ENCODE measurements at places on chromosomes 1 and 21. TPM values are rescaled to one million over a fixed set of nuclear protein-coding genes. Genes with fewer than 3 reads are reported as not detected.
A peak's percentile ranks its signal among the peaks of the same experiment; 100 is the strongest.

- DNase-seq: no peak
Measured at GRCh38 chr1:15932612-15933011, 43.3 kb downstream of the ZBTB17 start.

DNA sequence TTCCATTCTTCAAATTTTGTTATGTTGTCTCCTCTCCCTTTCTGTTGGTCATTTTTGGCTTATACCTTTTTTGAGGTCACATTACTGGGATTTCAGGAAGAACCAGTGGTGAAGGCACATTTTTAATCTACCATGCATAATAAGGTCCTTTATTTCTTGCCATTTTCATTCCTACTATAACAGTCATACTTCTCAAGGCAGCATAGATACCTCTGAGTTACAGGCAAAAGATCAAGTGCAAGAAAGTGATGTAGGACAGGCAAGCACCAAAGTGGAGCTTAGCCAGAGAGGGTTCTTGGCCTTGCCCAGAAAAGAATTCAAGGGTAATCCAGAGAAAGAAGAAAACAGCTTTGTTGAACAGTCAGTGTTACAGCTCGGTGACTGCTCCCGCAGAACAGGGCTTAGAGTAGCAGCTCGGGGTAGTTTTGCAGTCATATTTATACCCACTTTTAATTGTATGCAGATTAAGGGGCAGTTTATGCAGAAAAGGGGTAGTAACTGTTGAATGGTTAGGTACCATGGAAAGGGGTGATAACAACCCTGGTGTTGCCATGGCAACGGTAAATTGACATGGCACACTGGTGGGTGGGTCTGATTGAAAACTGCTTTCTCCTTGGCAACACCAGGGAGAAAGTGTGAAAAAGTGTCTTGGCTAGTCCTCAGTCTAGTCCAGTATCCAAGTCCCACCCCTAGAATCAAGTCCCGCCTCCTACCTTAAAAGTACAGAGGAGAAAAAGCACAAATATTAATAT lies 39.6 kb upstream of the DOCK7 start:
- no peak for DNase-seq

GRCh38 chr1:89546082-89546889 lies 21.7 kb downstream of the LRRC8B start:
- DNase-seq: no peak

Gene ASCL5
- not detected for total RNA-seq

DNA sequence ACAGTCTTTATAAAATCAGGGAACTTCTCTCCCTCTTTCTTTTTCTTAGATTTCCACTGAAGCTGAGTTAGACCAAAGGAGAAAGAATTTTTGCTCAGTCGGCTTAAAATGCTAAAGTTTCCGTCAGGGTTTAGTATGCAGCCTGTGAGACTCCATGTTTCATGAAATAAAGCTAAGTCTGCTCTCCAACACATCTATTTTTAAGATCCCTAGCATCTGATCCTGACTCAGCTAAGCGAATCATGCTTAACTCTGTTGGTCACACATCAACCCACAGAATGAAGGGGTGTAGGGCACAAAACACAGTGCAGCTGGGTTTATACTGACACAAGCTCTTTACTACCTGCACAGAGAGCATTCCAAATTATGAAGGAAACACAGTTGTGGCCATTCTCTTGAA lies 102.4 kb upstream of the ZNF281 start:
- DNase-seq: no peak

DNA sequence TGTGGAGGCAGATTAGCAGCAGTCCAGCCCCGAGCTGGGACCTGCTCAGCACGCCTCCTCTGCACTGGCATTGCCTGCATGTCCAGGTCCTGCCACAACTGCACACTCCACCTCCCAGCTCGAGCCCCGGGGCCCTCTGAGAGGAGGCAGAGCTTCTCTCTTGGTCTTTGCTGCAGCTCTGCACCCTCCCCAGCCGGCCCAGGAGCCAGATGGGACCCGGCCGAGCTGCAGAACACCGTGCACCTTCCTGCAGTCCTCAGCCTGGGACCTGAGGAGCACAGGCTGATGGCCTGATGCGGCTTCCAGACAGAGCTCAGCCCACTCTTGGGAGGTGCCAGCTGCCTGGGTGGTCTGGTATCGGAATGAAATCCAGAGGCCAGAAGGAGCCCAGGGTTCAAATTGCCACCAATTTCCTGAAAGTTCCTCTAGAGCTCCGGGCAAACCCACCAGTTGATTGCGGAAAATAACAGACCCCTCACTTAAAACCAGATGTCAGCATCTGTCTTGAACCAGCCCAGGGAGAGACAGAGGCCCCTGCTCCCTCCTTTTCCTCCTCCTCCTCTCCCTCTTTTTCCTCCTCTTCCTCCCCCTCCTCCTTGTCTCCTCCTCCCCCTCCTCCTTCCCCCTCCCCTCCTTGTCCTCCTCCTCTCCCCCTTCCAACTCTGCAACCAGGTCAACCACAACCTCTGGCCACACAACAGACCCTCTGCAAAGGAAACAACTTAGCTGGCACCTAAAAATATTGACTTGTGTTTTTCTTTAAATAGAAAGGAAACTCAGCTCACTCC lies 10.6 kb upstream of the SPSB1 start:
- DNase-seq: no peak

DNA sequence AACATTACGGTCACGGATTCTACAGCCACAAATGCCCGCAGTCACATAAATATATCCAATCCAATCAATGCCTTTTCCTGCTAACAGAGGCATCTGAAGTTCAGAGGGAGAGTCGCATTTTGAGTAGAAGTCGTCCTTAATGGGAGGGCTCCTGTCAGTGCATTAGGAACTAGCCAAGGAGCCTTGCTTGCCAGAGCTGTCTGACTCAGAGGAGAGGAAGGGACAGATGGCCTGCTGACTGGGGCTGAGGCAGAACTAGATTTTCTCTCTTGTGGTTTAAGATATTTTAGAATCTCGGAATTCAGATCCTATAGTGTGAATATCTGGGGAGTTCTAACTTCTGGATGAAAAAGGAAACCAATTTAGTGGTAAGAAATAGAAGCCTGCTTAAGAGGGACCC lies 10.6 kb downstream of the XKR8 start:
- DNase-seq: no peak

DNA sequence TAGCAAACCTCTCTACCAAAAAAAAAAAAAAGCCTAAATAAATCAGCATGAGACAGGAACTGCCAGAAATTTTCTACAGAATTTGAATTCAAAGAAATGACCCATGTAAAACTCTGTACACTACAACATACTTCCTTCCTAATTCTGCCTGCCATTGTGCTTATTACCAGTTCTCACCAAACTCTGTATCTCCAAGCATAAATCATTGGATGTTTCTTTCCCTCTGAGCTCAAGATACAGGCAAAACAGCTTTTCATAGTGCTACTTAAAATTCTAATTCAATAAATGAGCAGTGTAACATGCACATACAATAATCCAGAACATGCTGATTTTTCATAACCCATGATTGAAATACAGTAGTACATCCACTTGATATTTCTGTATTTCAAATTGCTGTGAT lies 87.0 kb downstream of the EIF4G3 start:
- DNase-seq: no peak

DNA sequence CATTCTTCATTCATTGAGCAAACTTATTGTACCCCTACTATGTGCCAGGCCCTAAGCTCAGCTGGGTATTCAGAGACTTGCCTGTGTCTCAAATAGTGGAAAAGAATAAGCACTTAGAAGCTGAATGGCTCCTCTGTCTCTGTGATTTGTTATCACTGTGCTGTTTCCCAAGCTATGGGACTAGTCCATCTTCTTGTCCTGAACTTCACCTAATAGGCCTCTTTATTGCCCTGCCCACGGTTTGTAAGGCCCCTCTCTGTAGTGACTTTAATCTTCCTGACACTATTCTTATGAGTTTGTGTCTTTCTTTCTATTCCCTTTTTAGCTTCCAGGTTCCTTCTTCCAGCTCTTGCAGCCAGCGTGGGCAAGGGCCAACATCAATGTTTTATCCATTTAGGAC lies 85.4 kb upstream of the LPGAT1 start:
- no peak for DNase-seq

- DNase-seq: no peak
Measured at GRCh38 chr1:215779729-215780128, 212.6 kb downstream of the KCTD3 start.

DNA sequence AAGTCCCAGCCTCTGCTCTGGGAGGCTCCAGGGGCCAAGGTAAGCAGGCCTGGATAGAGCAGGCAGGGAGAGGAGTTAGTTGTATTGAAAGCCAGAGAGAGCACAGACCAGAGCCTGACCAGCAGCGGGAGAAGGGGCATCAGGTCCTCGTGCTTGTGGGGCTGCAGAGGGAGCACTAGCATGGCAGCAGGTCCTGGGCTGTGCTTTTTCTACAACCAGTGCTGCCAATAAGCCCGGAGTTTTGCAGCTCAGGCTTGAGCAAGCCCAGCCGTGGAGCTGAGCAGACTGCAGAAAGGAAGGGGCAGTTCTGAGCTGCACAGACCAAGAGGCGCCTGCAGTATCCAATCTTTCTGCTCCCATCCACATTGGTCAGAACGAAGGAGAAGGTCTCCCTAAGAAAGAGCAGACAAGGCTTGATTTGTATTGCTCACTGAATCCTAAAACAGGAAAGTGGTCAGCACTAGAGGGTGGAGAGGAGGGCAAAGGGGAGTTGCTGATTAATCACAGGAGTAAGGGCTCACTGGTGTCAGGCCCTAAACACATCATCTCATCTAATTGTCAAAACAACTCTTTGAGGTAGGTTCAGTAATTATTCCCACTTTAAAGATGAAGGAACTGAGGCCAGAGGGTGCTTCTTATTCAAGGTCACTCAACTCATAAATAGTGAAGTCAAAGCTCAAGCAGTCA lies 2.7 kb downstream of the DENND2D start:
- no peak for DNase-seq

- peak; percentile 57 for DNase-seq
Measured at GRCh38 chr1:1922956-1923833, 4.1 kb upstream of the TMEM52 start.

DNA sequence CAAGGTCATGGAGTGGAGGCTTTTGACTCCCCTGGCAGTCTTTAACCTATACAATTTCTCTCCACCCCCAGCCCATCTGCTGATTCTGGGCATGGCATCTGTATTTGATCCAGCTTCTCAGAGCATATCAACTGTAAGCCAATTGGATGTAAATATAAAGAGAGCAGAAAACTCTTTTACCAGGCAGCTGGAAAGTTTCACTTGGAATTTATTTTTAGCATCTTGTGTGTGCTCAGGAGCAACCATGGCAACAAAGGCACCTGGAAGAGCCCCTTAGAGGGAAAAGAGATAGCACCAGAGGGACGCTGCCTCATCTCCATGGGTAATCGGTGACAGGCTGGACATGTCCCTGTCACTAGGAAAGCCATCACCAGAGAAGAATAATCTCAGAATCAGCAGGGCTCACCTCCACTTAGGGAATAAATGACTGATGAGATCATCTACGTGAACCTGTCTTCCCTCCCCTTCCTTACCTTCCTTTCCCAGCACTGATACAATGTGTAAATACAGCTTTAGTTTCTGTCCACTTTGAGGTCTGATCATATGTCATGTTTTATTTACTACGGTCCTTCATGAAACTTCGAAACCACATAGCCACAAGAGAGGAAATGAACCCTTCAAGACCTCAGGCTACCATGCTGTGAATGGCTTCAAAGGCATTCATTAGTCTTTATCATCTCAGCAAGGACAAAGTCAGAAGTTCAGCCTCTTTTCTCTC lies 25.3 kb upstream of the SIPA1L2 start:
- DNase-seq: no peak

Gene ALG14
- total RNA-seq: 8.6 TPM

GRCh38 chr1:225544924-225545323 lies 108.0 kb downstream of the ENAH start:
- no peak for DNase-seq

Gene FMN2
- 0.06 TPM for total RNA-seq

Gene AGO1
- total RNA-seq: 21.4 TPM

Gene CYP4A22
- 4.1 TPM for total RNA-seq

Gene TMEM200B
- 8.6 TPM for total RNA-seq

GRCh38 chr1:168758503-168758902 lies 29.5 kb upstream of the DPT start:
- DNase-seq: no peak

- DNase-seq: no peak
Measured at GRCh38 chr21:45600248-45600647, 43.3 kb upstream of the PCBP3 start.

Gene RHOU
- 22.1 TPM for total RNA-seq

DNA sequence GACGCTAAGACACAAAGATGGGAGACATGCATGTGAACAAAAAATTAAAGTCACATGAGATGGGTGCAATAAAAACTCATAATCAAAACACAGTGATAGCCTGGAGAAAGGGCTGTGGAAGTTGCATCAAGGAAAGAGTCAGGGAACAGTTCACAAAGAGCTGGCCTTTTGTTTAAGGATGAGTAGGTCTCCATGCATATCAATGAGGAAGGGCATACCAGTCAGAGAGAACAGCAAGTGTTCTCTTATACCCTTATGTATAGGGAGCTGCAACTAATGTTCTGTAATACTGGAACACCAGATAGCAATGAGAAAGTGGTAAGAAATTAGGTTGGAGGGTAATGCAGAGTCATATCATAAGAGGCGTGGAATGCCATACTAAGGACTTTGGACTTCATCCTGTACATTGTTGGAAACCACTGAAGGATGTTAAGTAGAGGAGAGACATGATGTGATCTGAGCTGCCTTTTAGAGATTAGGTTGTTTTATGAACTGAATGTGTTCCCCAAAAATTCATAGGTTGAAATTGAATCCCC lies 46.7 kb upstream of the SAMD13 start:
- DNase-seq: no peak

DNA sequence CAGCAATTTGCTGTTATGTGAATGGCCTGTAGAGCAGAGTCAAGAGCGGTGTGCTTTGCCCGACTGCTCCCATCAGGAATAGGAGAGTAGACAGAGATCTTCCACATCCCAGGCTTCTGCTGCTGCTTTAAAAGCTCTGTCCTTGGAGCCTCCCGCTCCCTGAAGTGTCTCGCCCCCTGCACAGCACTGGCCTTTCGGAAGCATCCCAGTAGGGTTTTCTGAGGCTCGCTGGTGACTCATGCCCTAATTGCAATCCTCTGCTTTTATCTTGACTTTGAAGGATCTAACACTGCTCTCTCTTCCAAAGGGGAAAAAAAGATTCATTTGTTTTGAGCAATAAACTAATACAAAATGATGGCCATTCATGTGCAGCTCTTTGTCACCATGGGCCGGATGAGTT lies 13.3 kb upstream of the CD101 start:
- no peak for DNase-seq

GRCh38 chr1:15330028-15330427 lies 79.7 kb upstream of the EFHD2 start:
- no peak for DNase-seq

DNA sequence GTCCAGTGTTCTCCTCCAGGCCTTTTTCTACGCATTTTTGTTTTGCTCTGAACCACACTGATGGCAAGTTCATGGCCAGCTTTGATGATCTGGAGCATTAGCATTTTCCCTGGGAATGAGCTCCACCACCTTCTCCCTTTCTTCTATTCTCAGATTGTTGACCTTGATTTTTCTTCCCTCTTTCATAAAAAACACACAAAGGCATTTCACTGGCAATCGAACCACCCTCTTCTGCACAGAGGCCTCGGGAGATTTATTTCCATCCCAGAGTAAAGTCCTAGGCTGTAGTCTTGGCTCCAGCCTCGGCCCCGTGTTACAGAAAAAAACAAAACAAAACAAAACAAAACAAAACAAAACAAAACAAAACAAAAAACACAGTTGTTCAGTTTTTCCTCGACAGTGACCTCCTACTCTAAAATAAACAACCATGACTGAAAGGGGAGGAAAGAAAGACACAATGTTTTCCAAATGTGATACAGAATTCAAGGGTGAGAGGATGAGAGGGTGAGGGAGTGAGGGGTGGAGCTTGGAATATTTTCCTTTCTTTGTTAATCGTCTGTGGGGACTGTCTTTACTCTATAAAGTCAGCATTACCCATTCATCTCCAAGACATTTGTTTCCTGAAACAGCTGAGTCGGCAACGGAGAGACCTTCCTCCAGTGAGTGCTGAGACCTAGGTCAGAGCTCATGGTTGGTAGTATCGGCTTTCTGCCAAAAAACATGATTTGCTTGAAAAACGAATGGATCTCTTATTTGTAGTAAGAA lies 29.8 kb upstream of the RNF186 start:
- no peak for DNase-seq

All from kidney (tissue), 22 donors.